ENCODE measurements at places on chromosomes 6 and 20.
A peak's percentile ranks its signal among the peaks of the same experiment; 100 is the strongest.

DNA sequence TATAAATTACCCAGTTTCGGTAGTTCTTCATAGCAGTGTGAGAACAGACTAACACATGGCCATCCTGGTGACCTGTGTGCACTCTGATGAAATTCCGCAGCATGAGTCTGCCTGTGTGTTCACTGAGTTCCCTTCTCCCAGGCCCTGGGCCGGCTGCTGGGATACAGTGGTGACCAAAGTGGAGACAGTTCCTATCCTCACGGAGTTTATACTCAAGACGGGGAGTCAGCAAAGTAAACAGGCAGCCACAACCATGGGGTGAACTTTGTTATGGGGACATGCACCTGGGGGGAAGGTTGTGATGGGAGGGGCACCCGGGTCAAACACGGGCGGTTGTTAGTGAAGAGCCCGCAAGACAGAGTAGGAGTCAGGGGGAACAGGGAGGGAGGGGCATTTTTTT is 202.0 kb downstream of the CDH4 start:
- no peaks in the 10 kb centered on the region for H3K27me3 ChIP-seq
- no peak overlapping the region for H3K4me3 ChIP-seq
- DNase-seq: no peak
- no peaks in the 10 kb centered on the region for H3K36me3 ChIP-seq
- H3K27ac ChIP-seq: no peak overlapping the region

- peaks cover 15% of the 10 kb centered on the region for H3K36me3 ChIP-seq
- peak overlapping the region; percentile 88 for H3K4me3 ChIP-seq
- no peaks in the 10 kb centered on the region for H3K27me3 ChIP-seq
- H3K4me1 ChIP-seq: peaks cover 35% of the 10 kb centered on the region
These were observed 43.7 kb upstream of the HFE start for GRCh38 chr6:26043384-26044139.

- H3K4me1 ChIP-seq: peaks cover 18% of the 10 kb centered on the region
- no peaks in the 10 kb centered on the region for H3K27me3 ChIP-seq
- DNase-seq: no peak
- peak overlapping the region; percentile 54 for H3K27ac ChIP-seq
These were observed 9.4 kb upstream of the STXBP5 start for GRCh38 chr6:147194652-147195411.

DNA sequence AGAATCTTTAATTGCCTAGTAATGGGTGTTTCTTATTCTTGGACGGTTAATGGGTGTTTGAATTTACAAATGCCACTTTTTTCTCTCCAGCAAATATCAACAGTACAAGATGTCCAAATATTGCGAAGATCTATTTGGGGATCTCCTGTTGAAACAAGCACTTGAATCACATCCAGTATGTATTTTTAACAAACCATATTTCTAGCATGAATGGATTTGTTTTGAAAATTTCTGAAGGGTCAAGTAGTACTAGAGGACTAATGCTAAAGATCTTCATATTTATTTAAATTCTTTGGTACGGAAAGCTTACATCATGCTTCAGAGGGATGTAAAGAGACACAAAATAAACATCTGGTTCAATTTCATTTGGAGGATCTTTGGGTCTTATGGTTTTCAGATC is 123.9 kb upstream of the LAMP5 start:
- no peaks in the 10 kb centered on the region for H3K27me3 ChIP-seq
- H3K27ac ChIP-seq: no peak overlapping the region
- no peaks in the 10 kb centered on the region for H3K4me1 ChIP-seq
- H3K36me3 ChIP-seq: no peaks in the 10 kb centered on the region
- DNase-seq: no peak

Measured in activated CD8-positive, alpha-beta T cell treated with anti-CD3 and anti-CD28 coated beads, Interleukin-2, amount 10 ng/mL, durations not matched to agents 7 days and 5 days (primary cell).